ENCODE measurements at places on chromosomes 4 and X.
A peak's percentile ranks its signal among the peaks of the same experiment; 100 is the strongest.

DNA sequence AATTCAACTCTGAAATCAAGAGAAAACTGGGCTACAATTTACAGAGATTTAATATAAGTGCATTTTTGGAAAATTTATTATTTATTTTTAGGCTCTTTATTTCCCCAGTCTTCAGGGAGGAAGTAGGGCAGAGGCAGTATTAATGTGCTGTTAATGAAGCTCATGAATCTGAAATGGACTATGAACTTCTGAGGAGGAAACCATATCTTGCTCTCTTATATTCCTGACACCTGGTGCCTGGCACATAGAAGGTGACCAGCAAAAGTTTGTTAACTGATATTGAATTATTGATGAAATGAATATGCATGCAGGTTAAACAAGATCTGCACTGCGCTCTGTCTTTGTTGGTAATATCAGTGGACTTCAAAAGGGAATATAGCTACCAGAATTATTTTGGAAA is 55.1 kb downstream of the UGT8 start:
- no peak for DNase-seq

DNA sequence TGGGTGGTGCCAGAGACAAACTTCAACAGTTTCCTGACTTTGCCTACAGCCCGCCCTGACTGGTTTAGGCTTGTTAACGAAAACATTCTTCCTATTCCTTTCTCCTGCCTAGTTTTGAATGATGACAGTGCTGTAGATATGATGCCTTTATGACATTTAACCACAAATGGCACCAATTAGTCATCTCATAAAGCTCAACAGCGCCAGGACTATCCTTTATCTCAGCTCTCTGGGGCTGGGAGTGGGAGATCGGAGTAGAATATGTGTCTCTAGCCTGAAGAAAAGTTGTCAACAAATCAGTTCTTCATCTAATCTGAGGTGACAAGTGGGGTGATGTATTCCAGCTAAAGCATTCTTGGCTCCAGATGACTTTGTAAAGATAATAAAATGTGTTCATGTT is 64.6 kb upstream of the SH3RF1 start:
- no peak for DNase-seq

DNA sequence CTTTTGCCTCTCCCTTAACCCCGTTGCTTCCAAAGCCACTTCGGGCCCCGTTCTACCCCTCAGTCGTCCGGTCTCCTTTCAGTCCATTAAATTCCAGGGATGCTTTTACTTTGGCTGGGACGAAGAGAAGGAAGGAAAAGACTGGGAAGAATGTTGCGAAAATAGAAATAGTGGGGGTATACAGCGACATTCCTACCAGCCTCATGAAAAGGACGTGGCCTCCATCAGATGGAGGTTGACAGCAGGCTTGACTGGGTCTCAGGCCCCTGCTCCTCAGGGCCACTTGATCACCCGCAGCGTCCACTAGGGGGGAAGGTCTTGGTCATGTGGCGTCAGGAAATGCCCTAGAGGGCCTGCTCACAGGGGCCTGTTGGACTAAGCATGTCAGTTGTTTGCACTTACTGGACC is 657 bp upstream of the ANKRD50 start:
- DNase-seq: peak; percentile 22

DNA sequence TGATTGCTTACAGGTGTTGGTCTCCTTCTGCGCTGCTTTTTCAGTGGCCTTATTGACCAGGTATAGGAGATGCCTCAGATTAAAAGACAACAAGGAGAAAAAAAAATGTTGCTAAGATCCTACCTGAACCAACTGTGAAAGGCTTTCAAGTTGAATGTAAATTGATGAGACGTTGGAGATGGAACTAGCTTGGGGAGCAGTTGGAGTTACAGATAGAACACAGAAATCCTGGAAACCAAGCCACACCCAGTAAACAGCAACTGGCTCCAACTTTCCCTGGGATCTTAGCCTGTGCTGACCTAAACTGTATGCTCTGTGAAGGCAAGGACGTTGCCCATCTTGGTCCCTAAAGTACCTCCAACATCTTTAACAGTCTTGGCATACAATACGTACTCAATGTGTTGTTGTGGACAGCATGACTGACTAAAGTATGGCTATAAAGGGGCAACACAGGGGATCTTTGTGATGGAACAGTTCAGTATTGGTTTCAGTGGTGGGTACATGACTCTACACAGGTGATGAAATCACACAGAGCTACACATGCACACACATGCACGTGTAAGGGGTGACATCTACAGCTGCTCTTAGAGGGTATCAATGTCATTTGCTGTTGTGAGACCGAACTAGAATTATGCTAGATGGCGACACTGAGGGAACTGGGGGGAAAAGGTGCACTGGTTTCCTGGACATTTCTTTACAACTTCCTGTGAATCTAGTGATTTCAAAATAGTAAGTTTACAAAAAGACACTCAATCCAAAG is 22.3 kb downstream of the GAB3 start:
- no peak for DNase-seq

DNA sequence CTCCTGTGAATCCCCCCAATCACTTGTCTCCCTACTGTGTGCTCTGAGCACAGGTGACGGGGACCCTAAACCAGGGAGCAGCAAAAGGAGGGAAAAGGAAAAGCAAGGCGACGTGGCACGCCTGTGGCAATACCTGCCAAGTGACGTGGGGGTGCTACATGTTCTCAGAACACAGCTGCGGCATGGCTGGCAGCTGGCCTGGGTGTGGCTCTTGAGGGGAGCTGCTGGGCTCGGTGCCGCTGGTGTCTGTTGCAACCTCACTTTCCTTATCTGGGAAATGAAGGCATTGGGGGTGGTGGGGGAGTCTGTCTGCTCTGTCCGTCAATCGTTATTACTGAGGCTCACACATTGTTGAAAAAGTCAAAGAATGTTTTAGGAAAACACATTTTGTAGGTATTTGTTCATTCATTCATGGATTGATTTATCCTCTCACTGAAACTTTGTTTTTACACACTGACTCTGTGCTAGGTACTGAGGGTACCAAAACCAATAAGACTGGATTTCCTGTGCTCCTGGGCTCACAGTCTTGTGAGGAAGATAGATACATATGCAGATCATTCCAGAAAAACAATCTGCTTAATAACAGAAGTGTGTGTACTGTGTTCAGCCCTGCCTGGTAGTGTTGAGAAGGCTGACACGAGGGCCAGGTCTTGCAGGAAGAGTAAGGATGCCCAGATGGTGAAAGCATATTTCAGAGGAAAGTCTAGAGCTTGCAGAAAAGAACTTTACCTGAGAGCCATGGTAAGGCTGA is 217.6 kb downstream of the PTTG2 start:
- peak; percentile 37 for DNase-seq

- no peak for DNase-seq
These were observed 27.5 kb downstream of the RAB33B start for GRCh38 chr4:139481465-139481864.

- DNase-seq: no peak
These were observed 31.8 kb downstream of the CHIC2 start for GRCh38 chr4:54032558-54033135.

DNA sequence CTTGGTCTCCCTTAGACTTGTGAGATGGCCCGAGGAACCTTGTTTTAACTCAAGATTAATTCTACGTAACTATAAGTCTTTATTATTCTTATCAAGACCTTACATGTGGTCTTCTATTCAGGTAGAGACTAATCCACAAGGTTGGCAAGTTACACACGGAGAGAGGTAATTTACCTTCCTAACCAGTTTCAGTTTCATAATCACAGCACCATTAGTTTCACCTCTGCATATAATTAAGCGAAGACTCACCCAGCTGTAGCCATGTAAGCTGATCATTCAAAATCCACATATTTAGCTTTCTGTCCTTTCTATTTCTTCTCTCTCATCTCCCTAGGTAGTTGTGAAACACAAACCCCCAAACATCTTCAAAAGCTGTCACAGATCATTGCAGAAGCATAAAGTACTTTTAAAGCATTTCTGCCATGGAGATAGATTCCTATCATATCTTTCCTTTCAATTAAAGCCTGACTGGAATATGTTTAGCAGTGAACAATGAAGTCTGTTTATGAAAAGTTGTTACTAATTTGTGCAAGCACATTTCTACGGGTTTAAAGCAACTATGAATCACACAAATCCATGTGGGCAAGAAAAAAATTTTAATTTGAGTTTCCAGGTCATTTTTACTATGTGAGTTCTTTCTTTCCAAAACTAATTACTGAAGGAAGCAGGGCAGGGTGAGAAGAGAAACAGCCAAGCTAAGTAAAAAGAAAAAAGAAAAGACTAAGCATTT is 78.5 kb downstream of the BTC start:
- DNase-seq: no peak

- no peak for DNase-seq
These were observed 21.6 kb downstream of the HTRA3 start for GRCh38 chr4:8291036-8291682.

DNA sequence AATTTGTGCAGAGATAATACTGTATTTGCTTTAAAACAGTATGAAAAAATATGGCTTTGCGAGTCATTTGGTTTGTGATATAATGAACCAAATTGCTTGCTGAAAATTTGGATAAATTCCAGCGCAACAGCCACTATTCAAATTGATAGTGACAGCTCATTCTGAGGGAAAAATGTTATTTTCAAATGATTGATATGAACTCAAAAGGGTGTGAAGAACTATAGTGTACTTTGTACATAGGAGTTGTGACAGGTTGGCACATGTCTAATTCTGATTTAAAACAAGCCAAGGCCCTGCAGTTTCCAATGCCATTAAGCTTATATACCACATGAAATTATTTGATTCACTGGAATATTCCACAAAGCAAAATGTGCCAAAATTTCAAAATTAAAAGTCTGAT is 1628.9 kb upstream of the AGA start:
- DNase-seq: no peak

DNA sequence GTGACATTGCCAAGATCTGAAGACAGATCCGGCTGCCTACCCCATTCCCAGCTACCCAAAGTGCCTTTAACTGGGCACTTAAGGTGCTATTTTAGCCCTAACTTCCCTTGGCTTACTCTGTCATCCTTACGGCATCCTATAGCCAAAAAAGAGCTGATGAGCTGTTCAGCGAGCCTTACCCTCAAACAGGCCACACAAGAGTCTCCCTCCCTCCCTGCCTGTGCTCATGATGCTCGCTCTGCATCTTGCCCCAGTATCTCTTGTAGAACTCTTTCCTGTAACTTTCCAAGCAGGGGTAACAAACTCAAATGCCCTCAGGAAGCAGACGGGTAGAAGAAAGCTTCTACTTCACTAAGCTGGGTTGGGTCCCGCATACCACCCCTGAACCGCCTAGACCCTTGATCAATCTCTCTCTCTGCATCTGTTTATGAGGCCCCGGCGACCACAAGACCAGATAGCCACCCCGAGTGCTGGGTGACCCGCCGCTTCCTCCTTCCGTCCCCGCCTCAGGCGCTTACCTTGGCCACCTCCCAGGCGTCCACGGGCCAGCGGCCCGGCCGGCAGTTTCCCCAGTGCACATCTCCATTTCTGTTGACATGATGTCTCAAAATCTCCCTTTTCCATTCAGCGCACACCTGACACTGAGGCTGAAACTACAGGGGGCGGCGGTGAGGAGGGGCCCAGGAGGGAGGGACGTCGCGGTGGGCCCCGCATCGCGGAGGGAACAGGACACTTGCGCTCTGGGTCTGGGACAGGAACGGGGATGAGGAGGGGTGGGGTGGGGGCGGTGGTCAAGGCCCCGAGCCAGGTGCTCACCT is 663 bp downstream of the CXorf38 start:
- DNase-seq: peak; percentile 11

DNA sequence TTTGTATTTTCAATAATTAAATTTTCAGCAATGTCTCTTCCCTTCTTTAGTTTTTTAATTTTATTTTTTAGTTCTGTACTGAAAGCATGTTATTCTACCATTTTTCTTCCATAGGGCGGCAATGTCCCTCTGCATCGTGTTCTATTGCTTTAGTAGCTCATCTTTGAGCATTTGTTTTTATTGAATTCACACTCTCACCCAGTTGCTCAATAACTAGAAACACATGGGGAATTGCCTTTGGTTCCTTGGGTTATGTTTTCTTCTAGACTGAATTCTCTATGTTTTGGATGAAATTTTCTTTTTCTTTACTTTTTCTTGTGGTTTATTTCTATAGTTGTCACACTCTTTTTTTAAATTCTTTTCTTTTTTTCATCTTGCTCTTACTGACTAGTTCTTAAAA is 233.8 kb upstream of the LDB2 start:
- no peak for DNase-seq

DNA sequence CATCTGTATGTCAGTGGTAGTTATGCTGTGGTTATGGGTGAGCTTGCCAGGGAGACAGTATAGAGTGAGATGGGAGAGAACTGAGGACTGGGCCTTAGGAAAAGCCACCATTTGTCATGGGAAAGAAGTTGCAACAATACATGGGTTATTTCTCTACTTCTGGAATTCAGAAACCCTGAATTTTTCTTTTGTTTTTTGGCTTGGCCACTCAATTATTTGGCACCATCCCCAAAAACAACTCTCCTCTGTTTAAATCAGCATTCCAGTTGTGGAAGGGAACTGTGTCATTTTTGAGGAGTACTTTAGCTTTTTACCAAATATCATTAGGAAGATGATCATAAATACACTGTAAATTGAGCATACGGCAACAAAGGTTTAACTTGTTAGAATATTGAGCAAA is 41.1 kb upstream of the ACSL4 start:
- DNase-seq: no peak

GRCh38 chrX:44989995-44990770 is 117.2 kb downstream of the KDM6A start:
- no peak for DNase-seq

DNA sequence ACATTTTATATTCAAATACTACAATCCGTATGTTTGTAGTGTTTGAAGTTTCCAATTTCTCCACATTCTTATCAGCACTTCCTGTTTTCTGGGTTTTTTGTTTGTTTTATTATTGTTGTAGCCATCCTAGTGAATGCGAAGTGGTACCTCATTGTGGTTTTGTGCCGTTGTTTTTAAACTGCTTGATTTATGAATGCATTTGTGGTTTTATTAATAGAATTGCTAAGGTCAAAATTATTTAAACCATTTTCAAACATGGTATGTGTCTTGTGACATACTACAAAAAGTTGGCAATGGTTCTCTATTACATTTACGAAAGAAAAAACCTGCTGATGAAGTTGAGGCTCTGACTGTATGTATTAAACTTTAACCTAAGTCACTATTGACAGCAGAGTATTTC is 780.0 kb upstream of the MAGEB2 start:
- DNase-seq: no peak

DNA sequence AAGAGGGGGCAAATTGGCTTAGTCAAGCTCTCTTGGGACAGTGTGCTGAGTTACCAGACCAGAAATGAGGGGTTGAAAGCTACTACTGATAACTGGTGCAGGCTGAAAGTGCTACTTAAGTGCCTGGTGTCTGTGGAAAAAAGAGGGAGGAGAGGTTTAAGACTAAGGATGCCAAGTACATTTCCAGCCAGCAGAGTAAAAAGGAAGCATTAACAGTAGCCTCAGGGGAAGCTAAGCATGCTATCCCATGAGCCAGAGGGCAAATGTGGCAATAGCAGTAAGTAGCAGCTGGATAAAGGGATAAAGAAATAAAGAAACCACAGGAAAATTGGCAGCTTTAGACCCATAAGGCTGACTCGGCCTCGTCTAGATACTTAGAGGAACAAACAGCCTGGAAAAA is 196.3 kb upstream of the MAB21L2 start:
- DNase-seq: no peak
